ENCODE measurements at places on chromosomes 1 and 21. TPM values are rescaled to one million over a fixed set of nuclear protein-coding genes. Genes with fewer than 3 reads are reported as not detected.

ASCL5 gene
- total RNA-seq, result not detected

ARHGAP29 gene
- 110 TPM for total RNA-seq

LIPI gene
- total RNA-seq, result not detected

TMOD4 gene
- 0.77 TPM for total RNA-seq

DNA sequence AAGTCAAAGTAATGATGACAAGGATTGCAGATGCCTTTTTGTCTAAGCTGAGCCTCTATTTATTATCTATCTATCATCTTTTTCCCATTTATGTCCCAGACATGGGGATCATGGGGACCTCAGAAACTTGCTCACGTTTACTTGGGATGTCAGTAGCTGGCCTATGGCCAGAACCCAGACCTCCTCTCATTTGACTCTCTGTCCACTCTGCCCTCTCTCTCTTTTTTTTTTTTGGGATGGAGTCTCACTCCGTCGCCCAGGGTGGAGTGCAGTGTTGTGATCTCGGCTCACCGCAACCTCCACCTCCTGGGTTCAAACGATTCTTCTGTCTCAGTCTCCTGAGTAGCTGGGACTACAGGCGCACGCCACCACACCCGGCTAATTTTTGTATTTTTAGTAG is 3.7 kb upstream of the ID3 start:
- H3K27ac ChIP-seq, result peak overlapping the region; percentile 100
- no peak for DNase-seq
- no peaks in the 10 kb centered on the region for H3K27me3 ChIP-seq
- H3K4me3 ChIP-seq, result peak overlapping the region; percentile 17
- no peaks in the 10 kb centered on the region for H3K36me3 ChIP-seq

- no peak for DNase-seq
- no peaks in the 10 kb centered on the region for H3K36me3 ChIP-seq
- no peak overlapping the region for H3K4me3 ChIP-seq
Measured at GRCh38 chr1:240474133-240474614, 137.8 kb downstream of the GREM2 start.

DNA sequence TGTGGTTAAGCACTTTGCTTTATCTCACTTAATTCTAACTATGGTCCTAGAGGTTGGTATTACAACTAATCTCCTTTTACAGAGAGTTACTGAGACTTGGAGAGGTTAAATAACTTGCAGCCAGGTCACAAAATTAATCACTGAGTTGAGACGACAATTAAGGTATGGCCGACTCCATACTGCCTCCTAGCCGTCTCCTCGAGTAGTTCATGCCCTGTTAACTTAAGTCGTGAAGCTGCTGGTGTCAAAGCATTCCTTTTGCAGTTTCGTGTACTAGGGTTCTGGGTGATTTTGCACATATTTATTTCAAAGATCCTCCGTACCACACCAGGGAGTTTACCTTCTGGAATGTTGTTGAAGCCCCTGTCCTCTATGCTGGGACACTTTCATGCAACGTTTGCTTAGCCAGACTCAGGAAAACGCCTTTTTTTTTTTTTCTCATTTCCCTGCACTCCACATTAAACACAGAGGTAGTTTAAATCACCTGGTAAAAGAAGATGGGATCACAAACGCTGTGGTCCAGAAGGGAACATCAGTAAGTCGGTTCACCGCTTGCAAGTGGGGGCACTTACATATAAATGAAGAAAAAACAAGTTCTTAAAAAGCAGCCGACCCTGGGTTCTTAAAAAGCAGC is 570 bp upstream of the NEK7 start:
- H3K27me3 ChIP-seq, result no peaks in the 10 kb centered on the region
- peak overlapping the region; percentile 85 for H3K4me3 ChIP-seq
- peaks cover 43% of the 10 kb centered on the region for H3K4me1 ChIP-seq
- H3K36me3 ChIP-seq, result no peaks in the 10 kb centered on the region

GRCh38 chr1:18344755-18345154 is 136.0 kb upstream of the KLHDC7A start:
- H3K27me3 ChIP-seq, result peaks cover 23% of the 10 kb centered on the region
- no peak overlapping the region for H3K27ac ChIP-seq
- H3K36me3 ChIP-seq, result no peaks in the 10 kb centered on the region
- H3K4me3 ChIP-seq, result no peak overlapping the region
- no peak for DNase-seq
- H3K4me1 ChIP-seq, result no peaks in the 10 kb centered on the region

- peaks cover 31% of the 10 kb centered on the region for H3K27me3 ChIP-seq
- H3K4me3 ChIP-seq, result no peak overlapping the region
- peaks cover 2% of the 10 kb centered on the region for H3K4me1 ChIP-seq
- H3K36me3 ChIP-seq, result no peaks in the 10 kb centered on the region
- no peak overlapping the region for H3K27ac ChIP-seq
Measured at GRCh38 chr1:55244476-55245099, 29.4 kb upstream of the USP24 start.

- peaks cover 2% of the 10 kb centered on the region for H3K36me3 ChIP-seq
- no peak for DNase-seq
- peaks cover 36% of the 10 kb centered on the region for H3K4me1 ChIP-seq
Measured at GRCh38 chr1:92929461-92929860, 31.8 kb downstream of the DIPK1A start.

- no peak overlapping the region for H3K27ac ChIP-seq
- peaks cover 3% of the 10 kb centered on the region for H3K27me3 ChIP-seq
- no peak overlapping the region for H3K4me3 ChIP-seq
- no peaks in the 10 kb centered on the region for H3K36me3 ChIP-seq
- no peak for DNase-seq
Measured at GRCh38 chr1:220398238-220398637, 126.0 kb upstream of the RAB3GAP2 start.

GRCh38 chr1:189941922-189942321 is 535.7 kb downstream of the BRINP3 start:
- peaks cover 6% of the 10 kb centered on the region for H3K27me3 ChIP-seq
- H3K4me1 ChIP-seq, result no peaks in the 10 kb centered on the region
- H3K36me3 ChIP-seq, result no peaks in the 10 kb centered on the region
- H3K27ac ChIP-seq, result no peak overlapping the region

- no peaks in the 10 kb centered on the region for H3K27me3 ChIP-seq
- H3K4me1 ChIP-seq, result peaks cover 7% of the 10 kb centered on the region
- DNase-seq, result no peak
- H3K27ac ChIP-seq, result no peak overlapping the region
Measured at GRCh38 chr1:101382135-101382534, 145.3 kb downstream of the S1PR1 start.

GRCh38 chr1:58156124-58156468 is 390.4 kb downstream of the OMA1 start:
- peaks cover 30% of the 10 kb centered on the region for H3K27me3 ChIP-seq
- H3K36me3 ChIP-seq, result no peaks in the 10 kb centered on the region
- DNase-seq, result no peak
- no peak overlapping the region for H3K27ac ChIP-seq
- H3K4me1 ChIP-seq, result no peaks in the 10 kb centered on the region
- no peak overlapping the region for H3K4me3 ChIP-seq

DNA sequence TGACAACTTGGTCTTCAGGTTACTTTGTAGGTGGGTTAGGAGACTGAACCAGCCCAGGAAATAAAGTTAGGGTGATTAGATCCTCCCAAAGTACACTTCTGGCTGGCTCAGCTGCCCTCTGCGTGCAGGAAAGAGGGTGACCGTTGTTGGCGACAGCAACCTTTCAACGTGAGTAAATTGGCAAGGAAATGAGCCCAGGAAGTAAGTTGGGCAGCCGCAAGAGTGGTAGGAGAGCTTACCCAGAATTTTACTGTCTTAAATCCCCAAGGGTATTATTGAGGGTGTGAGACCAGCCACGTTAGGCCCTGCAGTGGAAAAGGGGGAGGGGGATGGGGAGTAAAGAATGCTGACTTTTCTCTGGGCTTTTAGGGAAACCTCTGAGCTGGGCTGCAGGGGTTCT is 1.6 kb downstream of the TENT5C start:
- no peak for DNase-seq
- no peak overlapping the region for H3K27ac ChIP-seq
- peak overlapping the region; percentile 84 for H3K4me3 ChIP-seq
- peaks cover 12% of the 10 kb centered on the region for H3K4me1 ChIP-seq

DNA sequence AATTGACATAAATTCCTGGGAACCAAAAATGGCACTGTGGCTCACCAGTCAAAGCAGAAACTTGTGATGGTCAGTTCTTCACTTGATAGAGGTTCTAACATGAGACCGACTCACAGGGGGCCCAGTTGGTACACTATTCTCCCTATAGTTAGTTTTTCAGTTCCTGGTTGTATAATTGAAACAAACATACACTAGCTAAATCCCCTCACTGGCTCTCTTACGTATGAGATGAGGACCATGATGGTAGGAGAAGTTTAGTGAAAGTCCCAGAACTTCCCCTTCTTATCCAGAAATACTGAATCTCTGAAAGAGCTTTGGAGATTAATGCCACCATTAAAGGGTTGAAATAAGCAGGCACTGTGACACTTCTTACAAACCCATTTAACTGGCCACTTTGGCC is 2.8 kb upstream of the S100B start:
- peaks cover 13% of the 10 kb centered on the region for H3K4me1 ChIP-seq
- H3K27ac ChIP-seq, result no peak overlapping the region
- no peak overlapping the region for H3K4me3 ChIP-seq
- H3K36me3 ChIP-seq, result no peaks in the 10 kb centered on the region
- no peak for DNase-seq

- H3K27me3 ChIP-seq, result peaks cover 47% of the 10 kb centered on the region
- no peak overlapping the region for H3K27ac ChIP-seq
- no peak overlapping the region for H3K4me3 ChIP-seq
- no peak for DNase-seq
- no peaks in the 10 kb centered on the region for H3K36me3 ChIP-seq
- H3K4me1 ChIP-seq, result peaks cover 44% of the 10 kb centered on the region
Measured at GRCh38 chr21:28826021-28826420, 166.7 kb downstream of the LTN1 start.

GRCh38 chr1:230260831-230261230 is 165.3 kb downstream of the PGBD5 start:
- no peak overlapping the region for H3K27ac ChIP-seq
- H3K4me3 ChIP-seq, result no peak overlapping the region
- H3K4me1 ChIP-seq, result peaks cover 7% of the 10 kb centered on the region
- H3K36me3 ChIP-seq, result peaks cover 32% of the 10 kb centered on the region
- H3K27me3 ChIP-seq, result no peaks in the 10 kb centered on the region
- DNase-seq, result no peak

- H3K27me3 ChIP-seq, result no peaks in the 10 kb centered on the region
- H3K4me3 ChIP-seq, result no peak overlapping the region
- H3K36me3 ChIP-seq, result no peaks in the 10 kb centered on the region
- H3K27ac ChIP-seq, result no peak overlapping the region
Measured at GRCh38 chr1:81391125-81391828, 409.5 kb upstream of the ADGRL2 start.

GRCh38 chr21:17921579-17922530 is 102.7 kb upstream of the C21orf91 start:
- H3K27me3 ChIP-seq, result peaks cover 8% of the 10 kb centered on the region
- DNase-seq, result no peak
- H3K4me3 ChIP-seq, result no peak overlapping the region
- peaks cover 11% of the 10 kb centered on the region for H3K36me3 ChIP-seq

GRCh38 chr1:84442256-84442655 is 36.8 kb upstream of the RPF1 start:
- DNase-seq, result no peak
- H3K4me3 ChIP-seq, result no peak overlapping the region
- H3K27ac ChIP-seq, result no peak overlapping the region
- H3K4me1 ChIP-seq, result no peaks in the 10 kb centered on the region
- no peaks in the 10 kb centered on the region for H3K27me3 ChIP-seq
- H3K36me3 ChIP-seq, result no peaks in the 10 kb centered on the region

Measured in mesothelial cell of epicardium (in vitro differentiated cells).